ENCODE measurements at places on chromosomes 4 and X.

GRCh38 chr4:74311696-74312313 lies 3.5 kb downstream of the EPGN start:
- DNase-seq = no peak

- DNase-seq = no peak
Measured at GRCh38 chr4:182918044-182918607, 940 bp upstream of the DCTD start.

DNA sequence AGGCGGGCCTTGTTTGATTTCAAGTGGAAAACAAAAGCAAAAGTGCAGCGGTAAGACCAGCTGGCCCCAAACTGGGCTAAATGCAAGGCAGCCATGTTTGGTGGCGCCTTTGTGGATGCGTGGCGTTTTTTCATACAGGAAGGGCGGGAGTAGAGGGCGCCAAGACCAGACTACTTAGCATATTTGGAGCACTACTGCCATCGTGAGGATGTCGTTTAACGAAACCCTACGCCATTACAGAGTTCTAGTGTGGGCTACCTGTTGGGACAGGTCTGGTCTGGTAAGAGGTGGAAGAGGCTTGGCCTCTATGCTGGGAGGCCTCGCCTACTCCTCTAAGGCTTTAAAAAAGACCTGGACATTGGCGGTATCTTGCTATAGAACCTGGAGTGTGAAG lies 230.7 kb upstream of the STK26 start:
- peak; percentile 95 for DNase-seq

DNA sequence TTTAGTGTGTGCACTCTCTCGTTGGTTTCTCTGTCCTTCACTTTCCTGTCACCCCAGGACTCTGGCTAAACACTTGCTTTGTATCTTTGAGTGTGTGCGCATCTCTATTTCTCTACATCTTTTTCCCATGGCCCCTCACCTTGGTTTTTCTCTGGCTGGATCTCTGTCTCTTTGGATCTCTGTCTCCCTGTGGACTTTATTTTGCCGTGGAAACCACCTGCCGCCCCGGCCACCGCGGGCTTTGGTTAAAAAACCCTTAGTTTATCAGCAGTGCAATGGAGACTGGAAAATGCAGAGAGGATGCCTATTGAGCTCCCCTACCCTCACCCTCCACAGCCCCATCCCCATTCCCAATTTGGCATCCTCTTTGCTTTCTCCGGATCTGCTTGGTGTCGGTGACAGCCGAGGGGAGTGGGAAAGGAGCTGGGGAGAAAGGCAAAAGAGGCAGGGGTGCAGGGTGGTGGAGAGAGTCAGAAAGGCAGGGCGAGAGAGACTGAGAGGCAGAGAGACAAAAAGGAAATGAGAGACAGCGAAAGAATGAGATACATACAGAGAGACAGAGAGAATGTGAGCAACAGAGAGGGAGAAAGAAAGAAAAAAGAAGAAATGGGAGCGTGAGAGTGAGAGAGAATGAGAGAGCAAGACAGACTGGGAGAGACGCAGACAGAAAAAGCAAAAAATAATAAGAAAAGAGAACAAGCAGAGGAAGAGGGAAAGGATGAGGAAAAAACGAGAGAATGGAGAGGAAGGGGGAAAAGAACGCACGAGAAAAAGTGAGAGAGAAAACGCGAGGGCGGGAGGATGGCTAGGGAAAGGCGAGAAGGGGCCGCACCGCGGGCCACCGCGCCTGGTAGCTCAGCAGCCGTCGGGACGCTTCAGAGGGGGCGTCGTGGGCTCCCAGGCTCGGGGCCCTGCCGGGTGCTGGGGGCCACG lies 688 bp downstream of the GPR101 start:
- no peak for DNase-seq

DNA sequence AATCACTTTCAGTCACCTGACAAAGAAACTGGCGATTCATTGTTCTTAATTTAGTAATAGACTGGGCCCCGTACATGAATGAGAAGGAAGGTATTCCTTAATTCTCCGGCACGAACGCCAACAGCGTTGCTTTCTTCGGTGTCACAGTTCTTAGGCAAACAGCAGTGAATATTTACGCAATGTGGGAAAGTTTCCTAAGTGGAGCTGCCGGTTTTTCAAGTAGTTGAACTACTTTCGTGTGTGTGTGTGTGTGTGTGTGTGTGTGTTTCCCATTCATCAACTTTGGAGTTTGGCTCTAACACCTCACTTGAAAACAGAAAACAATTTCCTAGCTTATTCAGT lies 651 bp downstream of the NXT2 start:
- DNase-seq = no peak

GRCh38 chr4:16202598-16202997 lies 23.7 kb downstream of the TAPT1 start:
- DNase-seq = no peak

- no peak for DNase-seq
Measured at GRCh38 chrX:130083656-130084382, 26.5 kb downstream of the ELF4 start.

DNA sequence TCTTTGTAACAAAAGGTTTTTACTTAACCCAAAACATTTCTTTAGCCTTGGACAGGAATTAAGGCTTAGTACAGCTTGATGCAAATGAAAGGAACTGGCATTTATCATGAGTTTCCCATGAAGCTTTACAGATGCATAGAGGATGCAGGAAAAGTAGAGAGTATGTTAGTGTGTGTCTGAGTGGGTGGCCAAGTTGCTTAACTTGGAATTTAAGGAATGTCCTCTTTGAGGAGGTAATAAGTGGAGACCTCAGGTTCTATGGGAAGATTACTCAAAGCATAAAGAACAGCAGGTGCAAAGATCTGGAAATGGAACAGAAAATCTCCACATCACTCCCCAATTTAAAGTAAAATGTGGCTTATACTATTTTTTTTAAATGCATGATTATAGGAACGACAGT lies 457.9 kb downstream of the KCNIP4 start:
- DNase-seq = no peak

GRCh38 chr4:102114118-102114630 lies 231.1 kb downstream of the SLC39A8 start:
- no peak for DNase-seq

- DNase-seq = no peak
Measured at GRCh38 chr4:53962516-53963225, 101.7 kb downstream of the CHIC2 start.

DNA sequence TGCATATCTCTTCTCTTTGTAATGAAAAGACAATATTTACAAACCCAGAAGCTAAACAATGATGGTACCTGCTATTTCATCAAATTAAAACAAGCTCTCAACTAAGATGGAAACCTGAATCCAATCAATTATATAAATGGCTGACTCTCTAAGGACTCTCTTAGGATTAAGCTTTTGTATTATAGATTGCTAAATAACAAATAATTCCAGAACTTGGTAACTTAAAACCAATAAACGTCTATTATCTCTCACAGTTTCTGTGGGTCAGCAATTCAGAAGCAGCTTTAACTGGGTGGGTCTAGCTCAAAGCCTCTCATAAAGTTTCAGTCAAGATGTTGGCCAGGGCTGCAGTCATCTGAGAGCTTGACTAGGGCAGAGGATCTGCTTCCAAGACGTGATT lies 12.4 kb downstream of the PHKA2 start:
- no peak for DNase-seq

DNA sequence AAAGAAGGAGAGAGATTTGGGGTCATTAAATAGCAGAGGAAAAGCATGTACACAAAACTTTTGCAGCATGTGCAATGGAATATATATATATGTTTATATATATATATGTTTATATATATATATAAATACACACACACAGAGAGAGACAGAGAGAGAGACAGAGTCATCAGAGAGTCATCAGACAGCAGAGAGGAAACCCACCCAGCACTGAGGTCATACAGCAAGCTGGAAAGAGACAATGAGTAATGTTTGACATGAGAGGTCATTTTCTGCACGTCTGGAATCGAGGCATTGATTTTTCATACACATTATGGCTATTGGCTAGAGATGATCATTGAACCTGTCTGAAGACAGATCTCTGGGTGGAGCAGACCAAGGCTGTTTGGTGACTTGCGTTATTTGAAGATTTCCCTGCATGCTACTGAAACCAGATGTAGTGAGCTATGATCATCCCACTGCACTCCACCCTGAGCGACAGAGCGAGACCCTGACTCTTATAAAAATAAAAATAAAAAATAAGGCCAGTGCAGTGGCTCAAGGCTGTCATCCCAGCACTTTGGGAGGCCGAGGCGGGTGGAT lies 48.8 kb upstream of the SHOX start:
- no peak for DNase-seq

DNA sequence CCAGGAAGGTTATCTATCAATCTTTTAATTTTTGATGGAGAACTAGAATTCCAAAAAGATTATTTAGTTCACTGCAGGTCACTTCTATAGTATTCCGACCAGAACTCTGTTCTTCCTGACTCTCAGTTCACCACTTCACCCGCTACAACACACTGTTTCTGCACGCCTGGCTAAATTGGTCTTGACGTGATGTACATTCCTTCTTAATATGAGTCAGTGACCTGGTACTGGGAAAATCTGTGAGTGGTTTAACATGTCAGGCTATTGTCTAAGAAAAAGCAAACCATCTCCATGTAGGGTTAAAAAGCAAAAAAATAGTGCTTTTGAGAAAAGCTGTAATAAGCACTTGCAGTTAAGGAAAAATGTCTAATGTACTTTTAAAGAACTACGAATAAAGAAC lies 120.4 kb downstream of the NDST3 start:
- no peak for DNase-seq

GRCh38 chrX:41110801-41111625 lies 25.8 kb downstream of the USP9X start:
- no peak for DNase-seq

GRCh38 chr4:2402941-2403340 lies 15.5 kb downstream of the ZFYVE28 start:
- no peak for DNase-seq

DNA sequence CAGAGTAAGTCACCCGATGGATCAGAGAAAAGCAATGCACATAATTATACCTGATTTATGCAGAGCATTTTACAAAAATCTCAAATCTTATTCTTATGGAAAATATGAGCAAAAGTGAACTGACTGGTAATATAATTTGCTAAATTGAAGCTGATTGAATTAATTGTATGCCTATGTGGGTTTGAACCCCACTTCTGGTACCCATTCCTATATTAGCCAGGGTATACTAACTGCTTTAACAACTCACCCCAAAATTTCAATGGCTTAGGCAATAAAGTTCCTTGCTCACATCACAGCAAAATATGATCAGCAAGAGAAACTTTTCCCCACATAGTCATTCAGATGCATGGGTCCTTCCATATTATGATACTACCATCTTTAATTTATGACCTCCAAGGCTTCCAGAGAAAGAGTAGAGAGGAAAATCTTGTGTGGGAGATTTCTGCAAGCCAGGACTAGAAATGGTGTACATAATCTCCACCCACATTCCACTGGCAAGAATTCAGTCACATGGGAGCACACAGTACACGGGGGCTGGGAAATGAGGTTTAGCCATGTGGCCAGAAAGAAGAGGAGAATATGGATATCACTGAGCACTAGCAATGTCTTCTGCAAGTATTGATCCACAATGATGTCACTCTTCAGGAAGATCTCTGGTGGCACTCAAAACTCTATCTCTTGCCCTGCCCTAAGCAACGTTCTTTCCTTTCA lies 640.7 kb downstream of the BCOR start:
- DNase-seq = no peak

DNA sequence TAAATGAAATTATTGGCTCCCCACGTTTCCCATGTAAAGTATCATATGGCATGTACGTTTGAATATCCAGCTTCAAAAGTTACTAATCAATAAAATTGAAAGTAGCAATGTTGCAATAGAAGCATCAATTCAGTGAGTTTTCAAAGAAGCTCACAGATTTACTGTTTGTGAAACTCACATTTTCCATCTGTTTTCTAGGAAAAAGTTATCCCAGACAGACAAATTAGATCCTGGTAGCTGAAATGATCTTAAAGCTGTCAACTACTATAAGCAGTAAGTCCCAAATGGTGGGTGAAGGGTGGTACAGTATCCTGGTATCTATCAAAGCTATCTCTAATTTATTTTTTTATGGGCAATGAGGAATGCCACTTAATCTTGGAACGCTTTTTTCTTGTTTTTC lies 60.7 kb upstream of the MXRA5 start:
- DNase-seq = no peak

GRCh38 chr4:113574636-113575103 lies 186.9 kb downstream of the CAMK2D start:
- no peak for DNase-seq

GRCh38 chr4:74583757-74584156 lies 138.8 kb downstream of the AREG start:
- no peak for DNase-seq

DNA sequence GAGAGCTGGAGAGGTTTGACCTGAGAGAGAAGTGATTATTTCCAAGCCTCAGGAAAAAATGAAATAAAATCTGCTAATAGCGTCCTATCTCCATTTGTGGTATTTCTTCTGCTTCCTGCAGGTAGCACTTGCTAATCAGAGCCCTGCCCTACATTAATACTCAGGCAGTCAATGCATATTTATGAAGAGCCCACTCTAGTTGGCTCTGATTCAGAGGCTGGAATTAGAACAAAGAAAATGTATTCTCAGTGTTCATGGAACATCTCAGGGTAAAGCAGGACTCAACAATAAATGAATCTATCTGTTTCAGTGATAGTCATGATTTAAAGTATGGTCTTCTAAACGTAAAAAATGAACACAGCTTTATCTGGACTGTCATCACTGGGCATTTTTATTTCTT lies 1.4 kb upstream of the ATP8A1 start:
- no peak for DNase-seq

DNA sequence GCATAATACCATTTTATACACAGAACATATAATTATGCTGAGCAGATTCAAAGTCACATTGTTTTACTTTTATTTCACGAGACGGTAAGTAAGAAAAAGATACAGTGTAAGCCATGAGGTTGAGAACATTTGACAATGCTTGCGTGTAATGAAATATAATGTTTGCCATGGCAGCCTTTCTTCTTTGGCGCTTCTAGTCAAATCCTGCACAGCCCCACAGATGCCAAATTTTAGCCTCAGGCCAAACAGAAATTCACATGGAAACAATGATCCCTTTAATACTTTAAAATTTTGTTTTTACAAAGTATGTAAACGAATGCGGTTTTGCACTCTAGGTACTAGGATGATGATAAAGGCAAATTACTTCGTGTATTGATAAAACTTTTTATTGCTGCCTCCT lies 502.7 kb upstream of the SMIM31 start:
- no peak for DNase-seq

DNA sequence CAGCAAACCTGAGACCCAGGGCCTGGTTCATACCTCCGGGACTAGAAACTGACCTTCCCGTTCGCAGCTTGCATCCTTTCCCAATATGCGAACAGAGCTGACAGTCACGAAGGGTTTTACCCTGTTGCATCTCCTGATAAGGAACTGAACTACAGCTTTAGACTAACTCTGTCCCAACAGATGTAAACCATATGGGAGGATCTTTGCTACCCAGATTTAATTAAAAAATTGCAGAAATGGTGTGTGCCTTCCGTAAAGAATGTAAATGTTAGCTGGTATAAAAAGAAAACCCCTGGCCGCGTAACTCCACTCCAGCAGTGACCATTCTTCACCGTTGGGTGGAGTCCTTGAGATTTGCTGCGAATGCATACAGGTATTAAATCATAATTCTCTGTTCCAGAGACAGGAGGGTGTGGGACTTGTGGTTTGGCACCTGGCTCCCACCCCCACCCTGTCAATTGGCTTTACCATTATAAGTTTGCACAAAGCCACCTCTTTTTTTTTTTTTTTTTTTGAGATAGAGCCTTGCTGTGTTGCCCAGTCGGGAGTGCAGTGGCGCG lies 40.6 kb upstream of the SORCS2 start:
- no peak for DNase-seq

Data from ascending aorta (tissue), 2 donors.